Left colon (tissue), 2 donors: ENCODE measurements at places on chromosomes 1 and 21.

DNA sequence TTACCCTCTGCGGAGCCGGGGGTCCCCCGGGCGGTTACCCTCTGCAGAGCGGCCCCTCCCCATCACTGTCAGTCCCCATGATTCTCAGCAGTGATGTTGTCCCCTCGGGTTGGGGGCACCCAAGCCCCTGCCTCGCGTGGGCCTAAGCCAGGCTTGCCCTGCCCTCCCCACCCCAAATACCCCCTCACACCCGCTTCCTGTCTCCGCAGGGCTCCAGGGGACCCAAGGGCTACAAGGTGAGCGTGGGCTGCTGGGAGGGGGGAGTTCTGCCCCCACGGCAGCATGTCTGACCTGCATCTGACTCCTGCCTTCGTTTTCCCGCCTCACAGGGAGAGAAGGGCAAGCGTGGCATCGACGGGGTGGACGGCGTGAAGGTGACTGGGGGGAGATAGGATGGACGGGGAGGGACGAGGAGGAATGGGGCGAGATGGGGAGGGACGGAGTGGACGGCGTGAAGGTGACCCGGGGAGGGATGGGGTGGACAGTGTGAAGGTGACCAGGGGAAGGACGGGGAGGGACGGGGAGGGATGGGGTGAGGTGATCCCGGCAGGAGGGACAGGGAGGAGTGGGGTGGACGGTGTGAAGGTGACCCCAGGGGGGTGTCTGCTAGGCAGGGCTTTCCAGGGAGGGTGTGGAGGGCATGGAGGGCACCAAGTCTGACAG, 8.6 kb downstream of the COL6A1 start:
- DNase-seq = peak; percentile 4

- peak; percentile 69 for DNase-seq
These were observed 10.3 kb downstream of the INSRR start for GRCh38 chr1:156848461-156849150.

- DNase-seq = no peak
These were observed 297.1 kb upstream of the DAB1 start for GRCh38 chr1:57721001-57721400.

DNA sequence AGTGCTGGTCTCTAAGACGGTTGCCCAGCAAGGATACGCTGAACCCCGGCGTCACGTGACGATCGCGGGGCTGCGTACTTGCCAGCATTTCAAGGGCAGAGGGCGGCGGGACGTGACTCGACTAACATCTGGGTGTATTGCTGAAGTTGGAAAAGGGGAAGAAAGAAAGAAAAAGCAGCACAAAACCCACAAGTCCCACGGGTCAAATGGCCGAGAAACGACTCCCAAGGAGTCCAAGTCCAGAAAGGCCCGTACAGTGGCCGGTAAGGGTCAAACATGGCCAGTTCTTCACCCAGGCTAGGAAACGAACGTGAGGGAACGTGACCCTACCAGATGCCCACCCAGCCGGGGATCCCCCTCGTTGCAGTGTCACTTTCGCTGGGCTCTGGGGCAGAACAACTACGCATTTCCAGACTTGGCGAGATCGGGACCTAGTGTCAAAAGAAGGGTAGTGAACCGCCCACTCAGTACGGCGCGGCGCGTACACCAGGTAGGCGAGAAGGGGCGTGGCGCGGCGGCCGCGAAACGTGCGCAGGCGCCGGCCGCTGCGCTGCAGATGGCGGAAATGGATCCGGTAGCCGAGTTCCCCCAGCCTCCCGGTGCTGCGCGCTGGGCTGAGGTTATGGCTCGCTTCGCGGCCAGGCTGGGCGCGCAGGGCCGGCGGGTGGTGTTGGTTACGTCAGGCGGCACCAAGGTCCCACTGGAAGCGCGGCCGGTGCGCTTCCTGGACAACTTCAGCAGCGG, at the start of the genes PPCS and ZMYND12:
Gene PPCS, plus strand, starts transcription at position 534 of the 744 bp plus-strand sequence. Its CDS starts 23 bp downstream, at position 557.
Gene ZMYND12, minus strand, starts transcription at position 13 of the 744 bp plus-strand sequence. CDS start 25 bp downstream, outside the sequence.
- peak; percentile 96 for DNase-seq

DNA sequence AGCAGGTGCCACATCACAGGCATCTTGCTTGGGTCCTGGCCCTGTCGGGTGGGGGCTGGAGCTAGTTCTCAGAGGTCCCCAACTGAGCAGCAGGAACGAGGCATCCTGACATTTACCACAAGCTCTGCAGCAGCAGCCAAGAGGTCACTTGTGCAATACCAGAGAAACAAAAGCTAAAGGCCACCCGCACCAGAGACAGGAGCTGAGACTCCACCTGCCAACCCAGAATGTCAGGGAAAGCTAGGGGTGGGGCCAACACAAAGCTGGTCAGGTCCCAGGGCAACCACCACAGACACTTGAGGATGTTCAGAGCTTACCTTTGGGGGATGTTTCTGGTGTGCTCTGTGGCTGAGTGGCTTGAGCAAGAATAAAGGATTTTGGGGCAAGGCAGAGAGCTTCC, 13.6 kb upstream of the SYT6 start:
- DNase-seq = no peak

DNA sequence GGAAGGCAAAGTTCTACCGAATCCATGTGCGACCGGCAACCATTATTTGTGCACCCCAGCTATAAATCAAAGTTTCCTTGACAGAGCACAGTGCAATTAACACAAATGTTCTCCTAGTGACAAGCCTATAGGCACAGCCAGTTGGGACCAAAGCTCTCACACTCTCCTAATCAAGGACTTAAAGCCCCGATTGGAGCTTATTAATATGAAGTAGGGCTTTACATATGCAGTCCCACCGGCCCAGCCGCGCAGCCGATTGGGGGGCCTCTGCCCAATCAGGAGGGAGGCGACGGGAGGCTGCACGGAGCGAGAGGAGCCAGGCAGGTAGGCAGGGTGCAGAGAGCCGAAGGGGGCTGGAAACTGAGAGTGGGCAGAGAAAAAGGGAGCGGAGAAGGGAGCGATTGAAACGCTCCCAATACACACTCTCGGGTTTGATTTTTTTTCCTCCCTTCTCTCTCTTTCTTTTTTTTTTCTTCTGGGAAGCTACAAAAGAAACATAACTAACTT, at the start of gene ESRRG:
Gene ESRRG, minus strand, starts transcription at position 156 of the 507 bp plus-strand sequence. Its CDS starts 130 bp downstream, at position 26.
- DNase-seq = peak; percentile 31

- no peak for DNase-seq
These were observed 6.3 kb downstream of the RXFP4 start for GRCh38 chr1:155947741-155948140.

DNA sequence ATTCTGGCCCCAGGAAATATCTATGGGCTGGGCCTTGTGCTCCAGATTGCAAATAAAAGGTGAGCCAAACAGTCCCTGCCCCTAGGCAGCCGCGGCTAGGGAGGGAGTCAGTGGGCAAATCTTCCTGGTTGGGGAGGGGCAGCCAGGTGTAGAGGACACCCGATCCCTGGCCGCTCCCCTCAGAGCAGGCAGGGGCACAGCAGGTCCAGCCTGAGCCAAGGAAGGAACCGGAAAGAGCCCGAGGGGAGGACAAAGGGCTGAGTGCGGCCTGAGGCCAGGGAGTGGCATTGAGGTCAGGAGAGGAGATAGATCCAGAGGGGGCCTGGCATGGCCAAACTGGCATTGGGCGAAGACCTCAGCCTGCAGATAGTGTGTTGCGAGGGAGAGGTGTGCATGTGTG, 36.6 kb upstream of the ARF1 start:
- DNase-seq = no peak

- no peak for DNase-seq
These were observed 74.1 kb downstream of the PGBD5 start for GRCh38 chr1:230351983-230352382.

DNA sequence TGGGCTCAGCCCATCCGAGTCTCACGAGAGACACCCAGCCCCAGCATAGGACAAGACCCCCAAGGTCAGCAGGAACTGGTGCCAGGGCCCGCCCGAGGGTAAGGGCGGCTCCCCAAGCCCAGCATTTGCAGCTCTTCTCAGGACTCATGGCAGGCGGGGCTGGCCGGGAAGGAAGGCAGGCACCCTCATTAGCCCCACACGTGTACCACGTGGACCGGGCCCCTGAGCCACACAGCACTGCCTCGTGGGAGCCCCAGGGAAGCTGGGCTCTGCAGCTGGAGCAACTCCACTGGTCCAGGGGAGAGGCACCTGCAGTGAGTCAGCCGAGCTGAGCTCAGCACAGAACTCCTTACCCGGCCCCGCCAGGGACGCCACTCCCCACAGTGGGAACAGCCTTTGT, 97.7 kb upstream of the IFFO2 start:
- DNase-seq = no peak

DNA sequence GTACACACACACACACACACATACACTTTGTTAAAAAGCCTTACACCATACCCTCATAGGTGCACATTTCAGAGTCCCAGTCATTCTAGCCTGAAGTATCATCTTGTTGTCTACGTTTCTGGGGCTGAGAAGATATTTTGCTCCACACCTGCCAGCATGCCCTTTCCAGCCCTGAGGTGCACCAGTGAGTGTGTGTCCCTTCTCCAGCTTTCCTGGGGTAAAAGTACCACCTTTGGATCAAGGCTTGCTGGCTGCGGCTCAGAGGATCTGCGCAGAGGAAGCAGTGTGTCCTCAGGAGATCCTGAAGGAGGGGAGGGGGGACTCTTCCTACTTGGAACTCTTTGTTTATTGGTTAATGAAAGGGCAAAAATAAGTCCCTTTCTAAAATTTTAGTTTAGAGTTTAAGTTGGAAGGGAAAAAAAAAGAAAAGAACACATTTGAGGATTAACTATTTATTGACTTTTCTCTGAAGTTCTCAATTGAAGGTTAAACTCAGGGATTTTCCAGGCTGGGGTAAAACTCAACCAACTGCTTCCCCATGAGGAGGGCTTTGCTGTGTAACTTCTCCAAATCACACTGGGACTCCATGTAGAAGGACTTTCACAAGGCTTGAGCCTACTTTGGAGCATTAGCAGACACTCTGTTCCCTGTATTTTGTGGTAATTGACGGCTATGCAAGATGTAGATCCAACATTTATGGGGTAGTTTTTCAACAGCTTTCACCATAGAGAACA, 200.3 kb upstream of the SGIP1 start:
- DNase-seq = no peak

GRCh38 chr1:36448530-36449056, 1.7 kb downstream of the OSCP1 start:
- no peak for DNase-seq
